ENCODE measurements at places on chromosomes 4 and X.

DNA sequence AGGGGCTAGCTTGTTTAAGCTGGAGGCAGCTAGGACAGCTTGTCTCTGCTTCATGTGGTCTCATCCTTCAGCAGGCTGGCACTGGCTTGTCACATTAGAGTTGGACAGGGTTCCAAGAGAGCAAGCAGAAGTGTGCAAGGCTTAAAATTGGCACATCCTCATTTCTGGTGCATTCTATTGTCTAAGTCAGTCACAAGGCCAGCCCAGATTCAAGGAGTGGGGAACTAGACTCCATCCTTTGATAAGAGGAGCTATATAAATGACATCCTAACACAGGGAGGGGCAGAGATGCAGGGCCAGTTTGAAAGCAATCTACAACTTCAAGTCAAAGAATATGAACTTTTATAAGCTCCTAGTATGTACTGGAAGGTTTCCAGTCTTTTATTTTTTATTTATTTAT is 313.2 kb downstream of the PTTG2 start:
- no peak for DNase-seq

DNA sequence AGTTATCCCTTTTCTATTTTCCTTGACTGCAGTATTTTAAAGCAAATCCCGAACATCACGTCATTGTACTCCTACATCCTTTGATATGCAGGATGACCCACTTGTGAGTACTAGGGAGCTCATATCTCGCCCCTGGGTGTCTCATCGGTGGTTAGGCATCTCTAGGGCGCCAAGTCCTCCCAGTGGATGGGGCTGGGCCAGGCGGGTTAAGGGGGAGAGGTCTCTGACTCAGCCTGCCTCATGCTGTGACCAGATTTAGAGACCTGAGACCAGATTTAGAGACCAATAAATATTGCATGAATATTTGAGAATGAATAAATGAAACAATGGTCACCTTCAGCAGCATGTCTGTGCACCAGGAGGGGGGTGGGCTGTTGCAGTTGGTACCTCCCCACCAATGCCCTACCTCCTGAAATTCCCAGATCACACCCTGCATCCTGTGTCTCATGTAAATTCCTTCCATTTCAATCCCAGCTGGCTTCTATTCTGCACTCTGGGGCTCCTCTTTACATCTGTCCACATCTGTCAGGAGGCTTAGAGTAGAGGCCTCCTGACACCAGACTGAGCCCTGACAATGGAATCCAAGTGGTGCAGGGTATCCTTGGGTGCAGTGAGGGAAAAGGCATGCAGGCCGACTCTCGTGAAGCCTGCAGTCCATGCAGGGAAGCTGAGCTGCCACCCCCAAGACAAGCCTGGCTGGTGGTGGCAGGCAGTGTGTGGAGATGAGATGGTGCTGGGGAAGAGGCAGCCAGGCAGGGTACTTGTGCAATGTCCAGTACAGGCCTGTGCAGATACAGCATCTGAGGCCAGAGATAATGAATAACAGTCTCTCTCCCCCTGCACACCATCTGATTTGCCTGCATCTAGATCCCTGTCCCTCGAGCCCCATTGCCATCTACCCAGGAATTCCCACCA is 5.2 kb downstream of the APLN start:
- DNase-seq, result no peak

DNA sequence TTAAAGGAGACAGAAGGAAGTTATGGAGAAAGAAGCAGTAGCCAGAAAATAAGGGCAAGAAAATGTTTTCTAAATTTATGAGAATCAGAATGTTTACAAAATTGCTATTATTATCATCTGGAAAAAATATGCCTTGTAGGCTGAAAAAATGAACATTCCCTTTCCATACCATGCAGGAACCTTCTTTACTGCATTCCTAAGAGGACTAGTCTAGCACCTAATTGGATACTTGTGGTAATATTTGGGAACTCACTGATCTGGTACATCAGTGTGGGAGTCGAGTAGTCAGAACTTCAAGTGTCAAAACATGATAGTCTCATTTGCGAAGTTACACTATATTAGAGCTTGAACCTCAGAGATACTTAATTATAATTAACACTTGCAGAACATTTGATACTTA is 51.9 kb downstream of the TET2 start:
- no peak for DNase-seq

- DNase-seq, result no peak
These were observed 486.1 kb upstream of the POU3F4 start for GRCh38 chrX:83022020-83022419.

GRCh38 chr4:154982187-154983047 is 201.3 kb downstream of the RBM46 start:
- peak; percentile 2 for DNase-seq

Measured in GDM1 (cell line).